ENCODE measurements at places on chromosomes 16 and 17.

GRCh38 chr16:85082173-85083050 is 29.9 kb downstream of the CIBAR2 start:
- DNase-seq: no peak

DNA sequence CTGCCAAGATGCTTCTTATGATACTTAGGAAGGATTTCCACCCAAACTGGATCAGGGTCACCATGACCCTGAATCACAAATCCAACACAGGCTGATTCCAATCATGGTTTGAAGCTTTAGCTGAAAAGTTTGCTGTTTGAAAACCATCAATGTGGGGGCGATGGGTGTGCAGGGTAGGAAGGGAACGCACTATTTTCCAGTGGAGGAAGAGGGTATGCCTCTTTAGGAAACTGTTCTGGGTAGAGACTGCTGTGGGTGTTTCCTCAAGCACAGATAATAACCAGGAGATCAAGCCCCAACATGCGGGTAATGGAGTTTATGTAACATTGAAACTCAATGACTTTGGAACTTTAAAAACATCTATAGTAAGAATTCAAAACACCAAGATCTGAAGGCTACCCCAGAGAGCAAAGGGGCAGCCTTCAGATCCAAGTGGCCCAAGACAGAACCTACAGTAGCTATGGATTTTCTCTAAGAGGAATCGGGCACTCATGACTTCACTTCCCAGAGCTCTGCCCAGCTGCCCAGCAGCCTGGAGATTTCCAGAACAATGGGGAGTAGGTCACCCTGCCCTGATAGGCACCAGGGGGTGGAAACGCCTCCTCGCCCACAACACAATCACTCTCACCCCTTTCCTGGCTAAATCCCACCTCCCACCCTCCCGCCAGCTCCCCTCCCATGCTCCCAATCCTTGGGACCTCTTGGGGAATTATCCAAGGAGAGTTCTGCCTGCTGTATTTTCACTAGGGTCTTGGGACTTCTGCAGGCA is 22.8 kb downstream of the TRIM25 start:
- no peak for DNase-seq

DNA sequence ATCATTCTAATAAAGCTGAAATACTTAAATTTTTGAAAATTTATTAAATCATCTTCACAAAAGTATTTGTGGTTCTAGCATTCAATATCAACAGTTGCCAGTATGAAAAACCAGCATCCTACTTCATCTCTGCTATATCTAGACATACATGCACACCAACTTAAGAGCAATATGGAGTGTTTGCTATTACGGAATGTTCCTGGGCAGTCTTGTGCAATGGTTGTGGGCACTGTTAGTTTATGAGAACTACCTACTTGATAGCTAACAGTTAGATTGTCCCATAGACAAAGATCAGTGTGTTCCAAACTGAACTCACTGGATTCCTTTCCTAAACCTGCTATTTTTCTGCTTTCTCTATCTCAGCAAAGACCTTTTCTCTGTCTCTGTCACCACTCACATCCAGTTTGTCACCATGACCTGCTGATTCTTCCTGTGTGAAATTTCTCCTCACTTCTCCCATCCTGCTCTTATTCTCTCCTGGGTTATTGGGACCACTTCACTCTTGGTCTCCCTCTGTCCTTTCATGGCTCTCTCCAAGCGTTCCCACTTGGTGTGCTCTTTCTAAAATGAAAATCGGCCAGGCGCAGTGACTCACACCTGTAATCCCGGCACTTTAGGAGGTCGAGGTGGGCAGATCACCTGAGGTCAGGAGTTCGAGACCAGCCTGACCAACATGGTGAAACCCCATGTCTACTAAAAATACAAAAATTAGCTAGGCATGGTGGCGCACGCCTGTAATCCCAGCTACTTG is 27.7 kb downstream of the CNTROB start:
- DNase-seq: no peak

- no peak for DNase-seq
These were observed 4.4 kb downstream of the CRLF3 start for GRCh38 chr17:30819971-30820705.

DNA sequence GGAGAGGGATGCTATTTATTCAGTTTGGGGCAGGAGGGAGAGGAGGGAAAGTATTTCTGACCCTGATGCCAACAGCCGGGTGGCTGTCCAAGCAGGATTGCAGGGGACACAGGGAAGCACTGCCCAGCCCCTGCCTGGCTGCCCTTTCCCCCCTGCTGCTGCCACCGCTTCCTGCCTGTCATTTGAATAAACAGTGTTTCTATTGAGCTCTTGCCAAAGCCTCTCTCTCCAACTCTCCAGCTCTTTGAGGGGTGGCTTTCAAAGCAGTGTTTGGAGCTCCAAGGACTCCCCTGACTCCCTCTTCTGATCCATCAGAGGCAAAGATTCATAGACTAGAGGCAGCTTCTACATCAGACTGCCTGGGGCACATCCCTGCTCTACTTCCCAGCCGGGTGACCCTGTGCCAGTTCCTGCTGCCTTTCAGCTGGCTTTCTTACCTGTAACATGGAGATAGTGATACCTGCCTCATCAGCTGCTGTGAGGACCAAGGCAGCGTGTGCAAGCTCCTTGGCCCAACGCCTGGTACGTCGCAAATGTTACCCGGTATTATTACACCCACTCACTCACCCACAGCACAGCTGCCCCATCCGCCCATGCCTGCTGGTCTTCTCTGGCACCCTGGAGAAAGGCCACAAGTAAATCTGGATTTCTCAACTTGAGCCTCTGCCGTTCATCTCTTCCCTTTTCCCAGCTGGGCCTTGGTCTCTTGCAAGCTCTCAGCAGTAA is 9.5 kb downstream of the PROCA1 start:
- no peak for DNase-seq
